ENCODE measurements at places on chromosomes 3 and 15.

- no peak for DNase-seq
Measured at GRCh38 chr3:157111518-157111917, 48.4 kb downstream of the CCNL1 start.

DNA sequence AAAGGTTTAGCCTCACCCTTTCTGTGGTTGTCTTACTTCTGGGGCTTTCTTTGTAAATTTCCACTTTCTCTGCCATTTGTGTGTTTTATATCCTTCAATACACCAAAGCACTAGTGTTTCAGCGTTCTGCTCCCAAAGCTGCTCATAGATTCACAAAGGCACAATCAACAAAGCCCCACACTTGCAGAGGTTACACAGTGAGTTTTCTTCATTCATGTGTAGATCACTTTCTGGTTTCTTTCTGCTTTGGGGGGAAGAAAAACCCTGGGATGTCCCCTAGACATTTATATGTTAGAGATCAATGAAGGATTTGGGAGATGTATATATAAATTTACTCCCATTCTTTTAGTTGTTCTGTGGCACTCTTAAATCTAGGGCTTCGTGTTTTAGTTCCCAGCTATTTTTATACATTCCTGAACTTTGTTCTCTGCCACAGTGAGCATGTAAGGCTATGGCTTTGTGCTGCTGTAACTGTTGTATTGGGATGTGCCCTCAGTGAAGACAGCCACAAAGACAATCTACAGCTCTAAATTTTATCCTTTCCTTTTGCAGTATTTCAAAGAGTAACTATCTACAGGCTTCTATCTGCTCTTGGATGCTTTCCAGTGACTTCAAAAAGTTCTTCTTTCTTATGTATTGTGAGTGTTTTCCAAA, 636.5 kb downstream of the ZBBX start:
- DNase-seq, result no peak

GRCh38 chr3:138125548-138126221, 6.5 kb downstream of the A4GNT start:
- peak; percentile 3 for DNase-seq

DNA sequence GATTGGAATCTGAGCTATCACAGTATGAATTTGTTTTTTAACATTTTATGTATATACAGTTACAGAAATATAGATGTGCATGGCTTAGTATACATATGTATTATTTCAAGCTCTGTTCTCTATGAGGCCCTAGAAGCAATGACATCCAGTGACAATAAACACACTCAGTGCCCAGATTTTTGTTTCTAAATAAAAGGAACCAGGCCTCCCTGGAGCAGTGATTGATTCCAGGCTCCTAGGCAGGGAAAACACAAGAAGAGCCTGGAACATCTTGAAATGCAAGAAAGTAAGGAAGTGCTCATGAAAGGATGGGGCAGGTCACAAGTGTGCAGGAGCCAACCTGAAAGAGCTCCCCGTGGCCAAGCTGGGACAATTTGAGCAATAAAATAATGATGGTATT, 18.5 kb upstream of the CGNL1 start:
- DNase-seq, result no peak

GRCh38 chr3:72137865-72138861, 353.2 kb upstream of the PROK2 start:
- DNase-seq, result no peak

DNA sequence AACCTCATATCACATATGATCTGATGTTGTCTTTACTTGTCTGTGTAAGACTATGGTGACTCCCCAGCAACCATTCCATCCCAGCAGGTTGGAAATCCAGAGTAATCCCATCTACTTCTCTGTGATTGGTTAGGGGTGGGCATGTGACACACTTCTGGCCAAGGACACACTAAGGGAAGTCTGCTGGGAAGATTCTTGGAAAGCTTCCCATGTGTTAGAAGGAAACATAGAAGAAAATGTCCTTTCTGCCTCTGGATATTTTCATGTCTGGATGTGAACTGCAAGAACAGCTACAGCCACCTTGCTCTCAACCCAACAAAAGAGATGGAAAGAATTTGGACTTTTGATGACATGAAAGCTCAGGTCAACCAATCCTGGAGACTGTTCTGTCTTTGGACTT, 2.6 kb upstream of the UBE2Q2 start:
- no peak for DNase-seq

DNA sequence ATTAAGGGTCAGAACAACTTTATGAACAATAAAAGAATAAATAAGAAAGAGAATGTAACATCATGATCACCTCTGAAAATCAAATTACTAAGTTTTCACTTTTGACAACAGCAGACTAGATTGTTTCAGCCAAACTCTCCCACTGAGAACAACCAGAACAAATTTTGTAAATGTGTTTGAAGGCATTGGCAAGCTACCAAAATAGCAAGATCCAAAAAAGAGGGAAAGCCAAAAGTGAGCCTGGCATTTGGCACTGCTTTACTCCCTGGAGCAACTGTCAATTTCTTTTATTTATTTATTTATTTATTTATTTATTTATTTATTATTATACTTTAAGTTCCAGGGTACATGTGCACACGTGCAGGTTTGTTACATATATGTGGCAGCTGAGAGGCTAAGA, 67.2 kb downstream of the CFAP44 start:
- no peak for DNase-seq

GRCh38 chr3:167852216-167852615, 116.7 kb downstream of the SERPINI1 start:
- no peak for DNase-seq

DNA sequence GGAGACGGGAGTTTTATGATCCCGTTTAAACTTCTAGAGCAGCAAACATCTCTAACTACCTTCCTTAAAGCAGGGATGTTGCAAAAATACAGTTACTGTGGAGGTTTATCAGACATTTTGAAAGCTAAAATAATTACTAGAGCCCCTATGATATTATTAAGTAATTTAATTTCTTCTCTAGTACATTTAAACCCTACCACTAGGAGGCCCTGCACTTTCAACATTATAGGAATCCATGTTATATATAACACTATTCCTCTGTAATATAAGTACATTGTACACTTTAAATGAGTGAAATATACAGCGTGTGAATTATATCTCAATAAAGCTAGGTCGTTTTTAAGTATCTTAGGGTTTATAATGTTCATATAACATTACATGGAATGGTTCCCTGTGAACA, 11.5 kb downstream of the SETMAR start:
- DNase-seq, result no peak

GRCh38 chr3:48598323-48599076, 3.4 kb upstream of the COL7A1 start:
- DNase-seq, result peak; percentile 21

GRCh38 chr15:45399381-45400212, 21.3 kb upstream of the GATM start:
- peak; percentile 86 for DNase-seq

- no peak for DNase-seq
Measured at GRCh38 chr3:74129056-74129455, 485.4 kb downstream of the CNTN3 start.

DNA sequence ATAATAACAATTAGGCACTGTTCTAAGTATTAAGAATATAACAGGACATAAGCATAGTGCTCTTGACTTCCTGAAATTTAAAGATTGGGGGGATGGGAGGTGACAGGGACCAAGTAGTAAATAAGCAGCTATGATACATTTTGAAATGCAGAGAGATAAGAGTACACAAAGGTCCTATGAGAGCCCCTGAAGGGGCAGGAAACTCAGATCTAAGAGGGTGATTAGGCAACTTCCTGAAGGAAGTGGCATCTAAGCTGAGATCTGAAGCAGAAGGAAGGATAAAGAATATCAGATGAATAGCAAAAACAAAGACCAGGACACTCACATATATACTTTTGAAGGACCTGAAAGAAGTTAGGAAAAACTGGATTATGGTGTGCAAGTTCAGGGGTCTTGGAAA, 415.2 kb upstream of the FRG2C start:
- no peak for DNase-seq

DNA sequence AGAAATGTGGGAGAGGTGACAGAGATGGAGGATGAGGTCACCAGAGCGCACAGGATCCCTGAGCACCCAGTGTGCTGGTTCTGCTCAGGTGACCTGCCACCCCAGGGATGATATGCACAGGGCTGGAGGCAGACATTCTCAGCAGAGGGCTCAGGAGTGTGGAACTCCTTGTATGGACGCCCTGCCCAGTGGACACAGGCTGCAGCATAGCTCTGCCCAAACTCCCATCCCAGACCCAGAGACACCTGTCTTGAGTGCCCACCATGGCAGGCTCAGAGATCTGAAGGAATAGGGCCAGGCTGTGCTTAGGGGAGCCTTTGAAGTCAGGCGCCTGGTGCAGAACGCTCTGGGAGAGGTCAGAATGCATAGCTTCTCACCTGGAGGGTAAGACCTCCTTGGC, 47.3 kb downstream of the PPCDC start:
- no peak for DNase-seq

DNA sequence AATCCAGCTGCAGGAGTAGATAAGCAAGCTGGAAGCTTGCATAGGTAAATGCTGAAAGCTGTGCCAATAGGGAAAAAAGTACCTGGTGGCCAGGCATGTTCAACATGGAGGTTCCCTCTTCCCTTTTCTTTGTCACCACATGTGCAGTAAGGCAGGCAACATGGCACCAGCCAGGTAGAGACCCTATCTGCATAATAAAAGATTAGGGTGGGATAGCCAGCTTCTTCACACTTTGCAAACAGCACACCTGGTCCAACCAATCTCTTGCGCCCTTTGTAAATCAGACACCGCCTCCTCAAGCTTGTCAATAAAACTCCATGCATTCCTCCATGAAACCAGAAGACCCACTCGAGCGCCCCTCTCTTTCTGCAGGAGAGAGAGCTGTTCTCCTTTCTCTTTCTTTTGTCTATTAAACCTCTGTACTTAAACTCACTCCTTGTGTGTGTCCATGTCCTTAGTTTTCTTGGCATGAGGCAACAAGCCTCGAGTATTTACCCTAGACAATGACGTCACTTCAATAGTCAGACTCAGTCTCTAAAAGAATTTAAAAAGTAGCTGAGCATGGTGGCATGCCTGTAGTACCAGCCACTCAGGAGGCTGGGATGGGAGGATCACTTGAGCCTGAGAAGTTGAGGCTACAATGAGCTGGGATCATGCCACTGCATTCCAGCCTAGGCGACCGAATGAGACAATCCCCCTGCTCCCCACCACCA, 256.3 kb downstream of the SCAPER start:
- DNase-seq, result no peak

- DNase-seq, result no peak
Measured at GRCh38 chr3:168497183-168497582, 401.5 kb upstream of the GOLIM4 start.

DNA sequence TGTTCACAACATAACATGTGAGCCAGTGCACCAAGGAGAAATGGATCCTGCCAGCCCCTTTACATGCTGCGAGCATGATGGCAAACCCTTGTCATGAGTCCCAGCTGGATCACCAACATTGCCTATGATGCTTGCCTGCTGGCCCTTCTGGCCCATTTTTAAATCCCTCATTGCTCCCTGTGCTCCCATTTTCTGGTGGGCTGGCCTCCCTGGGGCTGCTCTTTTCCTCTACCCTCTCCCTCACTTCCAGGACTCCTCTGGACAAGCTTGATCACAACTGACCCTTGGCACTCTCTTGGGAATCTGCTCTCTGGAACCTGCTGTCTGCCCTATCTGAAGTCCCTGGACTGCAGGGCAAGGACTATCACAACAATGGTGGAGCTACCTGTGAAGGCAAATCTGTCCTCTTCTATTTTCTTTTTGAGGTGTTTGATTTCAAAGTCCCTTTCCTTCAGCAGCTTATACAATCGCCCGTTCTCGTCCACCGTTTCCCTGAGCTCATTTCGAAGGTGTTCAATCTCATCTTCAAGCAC, 16.3 kb downstream of the CCDC13 start:
- DNase-seq, result no peak

- DNase-seq, result no peak
Measured at GRCh38 chr15:79132770-79133169, 42.2 kb upstream of the RASGRF1 start.

- DNase-seq, result no peak
Measured at GRCh38 chr3:188090620-188091309, 63.2 kb upstream of the LPP start.

GRCh38 chr15:60751985-60752952, 273.3 kb upstream of the ICE2 start:
- peak; percentile 12 for DNase-seq

DNA sequence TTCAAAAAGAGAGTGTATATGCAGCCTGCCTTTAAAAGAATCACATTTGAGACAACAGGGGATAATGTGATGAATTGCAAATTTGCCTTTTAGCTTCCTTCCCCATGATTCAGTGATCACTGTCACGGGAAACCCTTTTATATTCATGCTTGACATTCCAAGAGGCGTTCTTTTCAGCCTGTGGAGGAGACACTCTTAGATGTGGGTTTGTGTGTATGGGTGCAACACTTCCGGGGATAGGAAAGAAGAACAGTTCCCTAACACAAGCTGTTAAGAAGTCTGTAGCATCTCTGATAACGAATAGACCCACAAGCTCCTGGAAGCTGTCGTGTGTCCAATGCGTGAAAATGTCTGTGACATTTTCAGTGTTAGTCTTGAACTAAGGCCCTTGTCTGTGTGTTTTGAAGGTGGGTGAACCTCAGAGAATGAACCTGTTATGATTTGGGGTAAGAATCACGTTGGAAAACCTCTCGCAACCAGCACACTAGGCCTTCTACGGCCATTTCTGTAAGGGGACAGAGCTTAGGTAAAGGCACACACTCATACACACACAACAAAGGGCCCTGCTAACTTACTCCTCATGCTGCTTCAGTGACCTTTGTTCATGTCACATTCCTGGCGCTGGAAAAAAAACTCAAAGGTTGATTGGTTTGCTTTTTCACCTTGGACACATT, 229.2 kb upstream of the ST8SIA2 start:
- peak; percentile 60 for DNase-seq

GRCh38 chr3:66702126-66702525, 201.3 kb upstream of the LRIG1 start:
- no peak for DNase-seq

- peak; percentile 8 for DNase-seq
Measured at GRCh38 chr3:32630266-32630665, 54.7 kb upstream of the CNOT10 start.

- no peak for DNase-seq
Measured at GRCh38 chr3:128278761-128279600, 125.7 kb downstream of the EEFSEC start.

DNA sequence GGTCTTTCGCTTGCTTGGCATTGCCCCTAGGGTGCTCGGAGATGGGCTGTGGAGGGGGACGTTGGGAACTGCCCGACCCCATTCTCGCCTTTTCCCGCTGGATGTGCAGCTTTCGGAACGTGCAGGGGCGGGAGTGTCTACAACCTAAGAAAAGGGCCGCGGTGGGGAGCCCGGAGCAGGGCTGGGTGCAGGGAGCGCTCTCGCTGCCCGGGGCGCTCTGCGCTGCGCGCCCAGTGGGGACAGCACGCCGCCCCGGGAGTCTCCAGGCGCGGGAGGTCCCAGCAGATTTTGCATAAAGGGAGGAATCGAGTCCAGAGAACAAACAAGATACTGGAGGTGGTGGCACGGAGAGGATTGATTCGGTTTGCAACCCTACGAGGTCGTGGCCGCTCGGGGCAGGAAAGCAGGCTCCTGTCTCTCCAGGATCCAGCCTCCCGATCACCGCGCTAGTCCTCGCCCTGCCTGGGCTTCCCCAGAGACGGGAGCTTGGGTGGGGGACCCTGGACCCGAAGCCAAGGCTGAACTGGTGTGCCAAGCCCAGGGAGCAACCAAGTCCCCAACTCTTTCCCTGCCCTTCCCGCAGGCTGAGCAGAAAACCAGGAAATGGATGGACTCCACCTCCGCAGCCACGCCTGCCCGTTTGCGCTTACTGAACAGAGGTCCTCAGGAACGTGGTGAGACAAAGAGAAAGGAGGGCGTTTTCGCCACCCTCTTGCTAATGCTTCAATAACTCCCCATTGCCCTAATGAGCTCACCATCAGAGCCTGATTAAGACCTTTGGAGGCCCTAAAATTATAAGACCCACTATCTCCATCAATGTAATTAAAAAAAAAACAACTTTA, 59.7 kb downstream of the NOX5 start:
- peak; percentile 46 for DNase-seq

GRCh38 chr3:53027254-53027844, 18.5 kb downstream of the SFMBT1 start:
- DNase-seq, result no peak

All from kidney glomerular epithelial cell (primary cell).